ENCODE measurements at places on chromosomes 7 and 10.

DNA sequence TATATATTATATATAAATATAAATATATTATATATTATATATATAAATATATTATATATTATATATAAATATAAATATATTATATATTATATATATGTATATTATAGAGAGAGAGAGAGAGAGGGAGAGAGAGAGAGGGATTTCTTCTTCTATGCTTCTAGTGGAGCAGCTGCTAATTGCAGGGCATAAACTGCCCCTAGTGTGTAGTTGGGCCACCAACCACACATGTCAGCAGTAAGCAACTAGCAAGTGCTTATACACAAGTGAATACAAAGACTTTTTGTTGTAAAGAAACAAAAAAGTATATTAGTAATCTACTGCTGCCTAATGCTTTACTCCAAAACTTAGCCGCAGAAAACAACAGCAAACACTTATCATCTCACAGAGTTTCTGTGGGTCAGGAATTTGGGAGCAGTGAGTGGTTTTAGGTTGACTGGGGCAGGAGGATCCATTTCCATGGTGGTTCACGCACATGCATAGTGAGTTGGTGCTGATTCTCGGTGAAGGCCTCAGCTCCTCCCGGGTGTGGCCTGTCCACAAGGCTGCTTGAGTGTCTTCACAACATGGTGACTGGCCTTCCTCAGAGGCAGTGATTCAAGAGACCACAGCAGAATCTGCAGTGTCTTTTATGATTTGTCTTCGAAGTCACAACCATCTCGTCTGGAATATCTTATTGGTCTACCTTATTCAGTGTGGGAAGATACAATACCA is 25.5 kb upstream of the BAG3 start:
- no peak for DNase-seq

GRCh38 chr7:31776616-31777015 is 89.6 kb downstream of the PPP1R17 start:
- peak; percentile 68 for DNase-seq

DNA sequence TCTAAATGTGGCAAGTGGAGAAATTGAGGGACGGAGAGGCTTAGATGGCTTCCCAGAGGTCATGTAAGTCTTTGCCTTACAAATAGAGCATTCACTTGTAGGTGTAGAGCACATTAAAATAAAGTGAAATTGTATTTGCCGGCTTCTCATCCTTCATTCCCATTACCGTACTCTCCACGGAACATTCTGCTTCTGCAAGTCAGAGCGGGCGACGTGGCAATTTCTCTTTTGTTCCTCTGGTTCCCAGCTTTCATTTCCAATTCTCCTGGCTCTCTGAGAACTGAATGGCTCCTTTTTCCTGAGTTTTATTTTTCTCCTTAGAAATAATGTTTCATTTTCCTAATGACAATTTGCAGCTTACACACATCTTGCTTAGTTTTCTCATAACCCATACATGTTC is 51.3 kb upstream of the PFKP start:
- no peak for DNase-seq

GRCh38 chr10:21985541-21985940 is 18.0 kb downstream of the DNAJC1 start:
- peak; percentile 57 for DNase-seq

- no peak for DNase-seq
Observed at GRCh38 chr10:118760265-118760664, 5.5 kb upstream of the CACUL1 start.

GRCh38 chr7:1696671-1697498 is 26.8 kb downstream of the ELFN1 start:
- no peak for DNase-seq

DNA sequence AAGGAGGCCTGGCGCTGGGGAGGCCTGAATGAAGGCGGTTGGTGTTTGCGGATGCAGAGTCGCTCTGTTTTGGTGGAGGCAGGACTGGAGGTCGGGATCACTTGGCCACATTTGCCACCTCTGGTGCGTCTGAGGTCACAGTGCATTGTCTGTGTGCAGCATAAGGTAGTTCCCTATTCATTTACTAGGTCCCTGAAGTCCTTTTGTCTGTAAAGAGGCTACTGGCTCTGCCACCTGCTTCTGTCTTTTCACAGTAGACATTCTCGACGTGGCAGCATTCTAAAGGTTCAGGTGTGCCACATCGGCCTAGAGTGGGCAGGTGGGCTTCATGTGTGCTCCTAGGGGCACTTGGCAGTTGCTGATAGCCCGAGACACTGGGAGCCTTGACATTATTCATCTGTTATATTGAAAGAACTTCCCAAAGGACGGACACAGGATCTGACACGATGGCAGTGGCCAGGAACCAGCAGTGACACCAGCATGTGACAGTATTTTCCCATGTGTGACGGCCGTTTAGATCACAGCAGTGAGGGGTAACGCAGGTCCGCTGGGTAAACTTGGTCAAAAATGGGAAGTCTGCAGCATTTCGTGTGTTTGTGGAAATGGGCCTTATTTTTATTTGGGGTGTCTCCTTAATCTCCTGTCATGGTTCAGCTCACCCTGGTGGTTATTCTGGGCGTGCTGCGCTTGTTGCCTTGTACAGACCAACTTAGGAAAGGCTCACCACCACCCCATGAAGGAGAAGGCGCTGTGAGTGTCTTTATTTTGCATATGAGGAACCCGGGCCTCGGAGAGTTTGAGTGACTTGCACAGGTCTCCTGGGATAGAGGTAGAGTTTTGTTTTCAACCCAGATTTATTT is 5.9 kb downstream of the MGMT start:
- no peak for DNase-seq

GRCh38 chr10:61897671-61898434 is 3.6 kb upstream of the ARID5B start:
- peak; percentile 71 for DNase-seq

All from iris pigment epithelial cell (primary cell).